Posterior cingulate gyrus (tissue), 11 donors: ENCODE measurements at places on chromosomes 11 and 22.

GRCh38 chr11:82995235-82995634 lies 76.5 kb downstream of the RAB30 start:
- DNase-seq, result no peak

- no peak for DNase-seq
Measured at GRCh38 chr11:132490978-132491377, 1041.3 kb downstream of the OPCML start.

GRCh38 chr11:66882561-66883015 lies 25.7 kb downstream of the LRFN4 start:
- DNase-seq, result peak; percentile 84

DNA sequence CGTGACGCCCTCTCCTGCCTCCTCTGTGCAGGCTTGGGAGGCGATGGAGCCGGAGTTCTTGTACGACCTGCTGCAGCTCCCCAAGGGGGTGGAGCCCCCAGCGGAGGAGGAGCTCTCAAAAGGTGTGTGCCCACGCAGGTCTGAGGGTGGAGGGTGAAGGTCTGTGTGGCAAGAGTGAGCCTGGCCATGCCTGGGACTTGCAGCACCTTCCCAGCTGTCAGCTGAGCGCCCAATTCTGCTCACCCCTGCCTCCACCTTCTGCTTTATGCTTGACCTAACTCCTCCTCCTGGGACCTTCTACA lies 2.5 kb downstream of the PARVG start:
- DNase-seq, result peak; percentile 55

DNA sequence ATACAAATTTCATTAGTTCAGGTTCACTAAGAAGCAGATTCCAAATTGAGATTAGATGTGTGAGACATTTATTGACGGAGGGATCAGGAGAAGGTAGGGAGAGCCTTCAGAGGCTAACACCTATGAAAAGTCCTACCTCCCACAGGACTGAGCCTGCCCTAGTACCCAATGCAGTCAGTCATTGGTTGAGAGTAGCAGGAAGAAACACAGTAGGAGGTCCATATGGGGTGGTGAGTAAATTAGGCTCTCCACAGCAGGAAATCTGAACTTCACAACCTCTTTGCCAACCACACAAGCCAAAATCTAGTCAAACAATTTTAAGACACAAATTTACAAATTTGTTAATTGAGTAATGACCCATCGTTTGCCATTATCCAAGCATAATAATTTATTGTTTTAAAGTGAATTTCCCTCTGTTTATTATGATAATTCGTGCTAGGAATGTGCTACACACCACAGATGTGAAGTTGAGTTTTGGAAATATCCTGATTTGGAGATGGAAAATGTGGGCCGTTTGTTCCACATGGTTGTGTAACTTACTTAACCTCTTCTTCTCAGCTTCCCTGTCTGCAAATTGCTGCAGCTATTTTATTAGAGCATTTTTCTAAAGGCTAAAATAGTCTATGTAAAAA lies 542.1 kb downstream of the ETS1 start:
- DNase-seq, result no peak

GRCh38 chr11:130315354-130315970 lies 745 bp upstream of the ZBTB44 start:
- DNase-seq, result no peak

DNA sequence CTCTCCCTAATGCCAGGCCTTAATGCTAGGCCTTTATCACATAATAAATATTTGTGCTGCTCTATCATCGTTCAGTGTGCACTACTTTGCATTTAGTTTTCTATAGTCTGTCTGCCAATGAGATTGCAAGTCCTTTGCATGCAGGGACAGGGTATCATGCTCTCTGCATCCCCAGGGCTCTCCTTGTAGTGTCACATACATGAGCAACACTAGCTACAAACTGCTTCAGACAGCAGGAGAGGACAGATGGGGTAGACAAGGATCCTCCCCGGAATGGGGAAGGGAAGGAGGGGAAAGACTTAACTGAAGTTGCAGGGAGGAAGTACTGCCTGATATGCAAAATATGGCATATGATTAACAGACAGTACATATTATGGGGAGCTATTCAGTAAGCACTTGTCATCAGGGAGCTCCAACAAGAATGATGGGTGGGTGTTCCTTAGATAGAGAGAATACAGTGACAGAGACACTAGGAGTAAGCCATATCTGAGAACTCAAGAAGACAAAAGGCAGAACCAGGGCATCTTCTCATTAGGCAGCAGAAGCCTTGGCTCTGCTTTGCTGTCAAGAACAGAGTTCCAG lies 42.8 kb downstream of the ZNF202 start:
- no peak for DNase-seq

- DNase-seq, result peak; percentile 32
Measured at GRCh38 chr11:126385991-126386728, 30.7 kb downstream of the ST3GAL4 start.

GRCh38 chr22:28706845-28707244 lies 27.2 kb upstream of the TTC28 start:
- DNase-seq, result no peak

- no peak for DNase-seq
Measured at GRCh38 chr11:47587723-47588326, 1.3 kb downstream of the FAM180B start.
